ENCODE measurements at places on chromosomes 7 and 10.

- no peak for DNase-seq
Observed at GRCh38 chr10:11781114-11781513, 38.9 kb downstream of the ECHDC3 start.

- DNase-seq, result no peak
Observed at GRCh38 chr10:131155218-131155875, 156.2 kb downstream of the TCERG1L start.

DNA sequence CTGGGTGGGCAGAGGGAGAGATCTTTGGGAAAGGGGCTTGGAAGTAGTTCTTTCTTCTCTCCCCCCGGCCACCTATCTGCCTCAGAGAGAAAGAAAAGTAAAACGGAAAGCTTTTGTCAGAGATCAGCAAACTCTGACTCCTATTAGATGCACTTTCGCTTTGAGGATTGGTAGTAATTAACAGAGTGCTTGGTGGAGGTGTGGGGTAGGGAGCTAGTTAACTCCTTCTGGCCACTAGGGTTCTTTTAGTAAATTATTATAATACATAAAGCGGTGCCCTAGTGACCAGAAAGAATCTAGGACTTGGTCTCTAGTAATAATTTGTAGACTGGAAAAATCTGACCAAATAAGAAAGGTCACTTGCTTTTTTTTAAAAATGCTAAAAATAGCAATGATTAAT is 54.6 kb downstream of the CPVL start:
- no peak for DNase-seq

GRCh38 chr10:35135861-35136260 is 9.2 kb downstream of the CREM start:
- no peak for DNase-seq

DNA sequence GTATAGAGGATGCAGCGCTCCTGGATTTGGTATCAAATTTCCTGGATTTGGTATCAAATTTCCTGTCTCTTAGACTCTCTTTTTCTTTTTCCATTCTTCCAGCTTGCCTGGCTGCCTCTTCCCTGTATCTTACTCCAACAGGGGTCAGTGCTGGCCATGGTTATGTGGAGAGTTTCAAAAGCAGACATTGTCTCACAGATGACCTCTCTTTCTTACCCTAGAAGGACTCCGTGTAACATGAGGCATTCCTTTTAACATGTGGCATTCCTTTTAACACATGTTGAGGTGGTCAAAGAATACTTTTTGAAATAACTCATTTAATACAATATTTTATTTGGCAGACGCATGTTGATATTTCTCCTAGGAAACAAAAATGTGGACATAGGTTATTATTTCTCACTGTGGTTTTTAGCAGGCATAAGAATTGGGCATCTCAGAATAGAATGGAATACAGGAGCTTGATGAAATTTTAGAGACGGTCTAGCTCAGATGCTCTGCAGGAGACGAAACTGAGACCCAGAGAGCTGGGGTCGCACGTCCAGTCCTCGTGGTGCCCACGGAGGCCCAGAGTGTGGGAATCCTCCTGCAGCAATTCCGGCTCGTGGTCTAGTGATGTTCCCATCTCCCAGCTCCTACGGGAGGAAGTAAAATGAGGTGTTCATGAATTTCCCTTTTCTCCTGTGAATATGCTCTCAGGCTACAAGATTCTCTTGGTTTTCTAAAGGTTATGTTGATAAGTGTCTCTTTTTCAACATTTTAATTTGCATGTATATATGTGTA is 59.6 kb upstream of the PITRM1 start:
- no peak for DNase-seq

DNA sequence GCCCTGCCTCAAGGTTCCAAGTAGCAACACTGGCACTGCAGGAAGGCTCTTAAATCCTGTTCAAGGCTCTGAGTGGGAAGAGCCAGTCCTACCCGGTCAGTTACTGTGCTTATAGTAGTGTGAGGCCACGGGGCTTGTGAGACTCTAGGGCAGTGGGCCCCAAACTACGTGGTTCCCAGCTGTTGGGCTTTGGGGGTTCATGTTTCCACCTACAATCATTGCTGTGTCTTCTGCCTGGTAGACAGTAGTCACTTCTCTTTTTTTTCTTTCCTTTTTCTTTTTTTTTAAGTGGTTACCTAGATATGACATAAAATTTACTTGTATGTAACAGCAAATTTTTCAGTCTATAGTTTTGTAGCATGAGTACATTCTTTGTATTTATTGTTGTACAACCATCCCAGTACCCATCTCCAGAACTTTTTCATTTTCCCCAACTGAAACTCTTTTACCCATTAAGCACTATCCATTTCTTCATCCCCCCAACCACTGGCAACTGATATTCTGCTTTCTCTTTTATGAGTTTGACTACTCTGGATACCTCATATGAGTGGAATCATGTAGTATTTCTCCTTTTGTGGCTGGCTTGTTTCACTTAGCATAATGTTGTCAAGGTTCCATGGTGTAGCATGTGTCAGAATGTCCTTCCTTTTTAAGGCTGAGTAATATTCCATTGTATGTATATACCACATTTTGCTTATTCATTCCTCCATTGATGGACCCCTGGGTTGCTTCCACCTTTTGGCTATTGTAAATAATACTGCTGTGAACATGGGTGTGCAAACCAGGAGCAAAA is 7.7 kb downstream of the UBTD1 start:
- DNase-seq, result no peak

DNA sequence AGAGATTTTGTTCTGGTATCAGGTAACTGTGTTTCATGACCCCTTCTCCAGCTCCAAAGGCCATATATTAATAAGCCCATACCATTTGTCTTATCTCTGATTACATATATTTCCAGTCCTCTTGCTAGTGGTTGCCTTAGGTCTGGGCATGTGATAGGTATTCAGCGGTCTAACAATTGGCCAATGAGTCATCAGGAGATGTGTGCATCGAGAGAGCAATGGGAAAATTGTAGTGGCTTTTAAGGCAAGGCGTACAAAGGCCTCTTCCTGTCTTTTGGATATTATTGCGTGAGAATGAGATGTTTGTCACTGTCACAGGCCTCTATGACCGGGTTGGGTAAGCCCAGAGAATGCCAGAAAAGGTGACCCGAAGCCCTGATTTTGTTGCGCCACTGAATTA is 38.6 kb upstream of the SFRP5 start:
- DNase-seq, result no peak

GRCh38 chr10:98273057-98273850 is 5.3 kb upstream of the LOXL4 start:
- no peak for DNase-seq

DNA sequence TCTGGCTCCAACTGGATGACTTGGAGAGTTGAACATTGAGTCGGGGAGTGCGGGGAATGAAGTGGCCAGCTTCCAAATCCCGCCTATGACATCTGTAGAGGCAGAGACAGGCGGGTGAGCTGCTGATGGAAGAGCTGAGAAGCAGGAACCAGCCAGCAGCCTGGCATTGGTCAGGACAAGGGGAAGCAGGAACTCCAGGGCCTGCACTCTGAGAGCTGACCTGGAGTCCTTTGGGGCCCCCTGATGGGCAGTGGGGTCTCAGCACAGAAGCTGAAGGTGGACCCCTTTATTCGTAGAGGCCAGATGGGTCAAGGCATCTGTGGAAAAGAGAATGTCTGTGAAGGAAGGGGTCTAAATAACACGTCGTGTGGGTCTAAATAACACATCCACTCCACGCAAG is 57.0 kb downstream of the SEC61G start:
- no peak for DNase-seq

DNA sequence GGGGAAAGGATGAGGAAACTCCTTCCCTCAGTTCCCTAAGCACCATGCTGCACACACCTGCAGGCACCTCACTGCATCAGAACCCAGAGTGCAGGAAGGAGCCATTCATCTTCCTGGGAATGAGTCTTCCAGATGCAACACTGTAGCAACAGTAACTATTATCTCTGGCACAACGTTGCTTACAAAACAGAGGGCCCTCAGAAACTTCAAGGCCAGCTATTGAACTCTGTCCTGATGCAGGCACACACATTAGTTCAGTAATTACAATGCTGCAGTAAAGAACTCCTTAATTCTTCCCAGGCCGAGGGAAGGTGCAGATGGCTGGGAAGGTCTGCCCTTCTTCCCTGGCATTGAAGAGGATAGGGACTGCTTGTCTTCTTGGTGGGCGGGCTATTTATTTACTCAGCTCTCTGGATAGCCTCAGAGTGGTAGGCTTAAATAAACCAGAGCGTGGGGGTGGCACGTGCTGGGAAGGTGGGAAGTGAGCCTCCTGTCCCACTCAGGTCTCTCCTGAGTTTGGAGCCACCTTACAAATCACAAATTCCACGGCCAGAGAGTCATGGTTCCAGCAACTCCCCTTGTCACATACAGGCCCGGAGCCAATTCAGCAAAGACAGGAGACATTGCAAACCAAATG is 125.1 kb upstream of the JCAD start:
- DNase-seq, result no peak

GRCh38 chr7:37916673-37917660 is at the start of gene SFRP4:
TSS of gene SFRP4 (minus strand) at chr7:37916817. CDS start at chr7:37916537, 280 bp downstream.
- no peak for DNase-seq

DNA sequence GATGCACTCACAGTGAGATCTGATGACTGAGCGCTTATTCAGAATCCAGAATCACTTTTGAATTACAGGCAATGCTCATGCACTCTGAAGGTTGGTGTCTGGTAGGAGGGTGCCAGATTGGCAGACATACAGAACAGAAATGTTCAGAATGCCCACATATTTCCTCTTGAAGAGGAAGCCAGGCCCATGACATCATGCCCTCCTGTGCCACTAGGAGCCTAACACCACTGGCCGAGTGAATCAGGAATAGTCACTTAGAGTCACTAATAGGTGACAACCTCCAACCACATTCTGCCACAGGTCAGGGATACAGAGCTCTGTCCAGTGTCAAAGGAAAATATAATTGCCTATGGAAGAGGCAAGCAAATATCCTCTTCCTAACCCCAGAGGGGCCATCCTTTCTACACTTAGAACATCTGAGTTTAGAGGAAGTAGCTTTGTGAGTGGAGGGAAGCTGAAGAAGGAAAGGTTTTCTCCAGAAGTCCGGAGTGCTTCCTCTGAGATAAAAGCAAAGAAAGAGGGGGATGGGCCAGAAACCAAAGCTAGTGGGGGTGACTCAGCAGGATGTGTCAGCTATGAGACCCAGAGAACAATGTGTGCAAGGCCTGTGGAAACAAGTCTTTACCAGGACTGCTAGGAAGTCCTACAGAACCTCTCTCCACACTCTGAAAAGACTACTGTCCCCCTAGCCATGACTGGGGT is 838.8 kb downstream of the GRID1 start:
- DNase-seq, result no peak

GRCh38 chr10:74081192-74081803 is 69.3 kb downstream of the AP3M1 start:
- no peak for DNase-seq

- DNase-seq, result no peak
Observed at GRCh38 chr7:25596443-25596842, 368.2 kb upstream of the NPVF start.

- no peak for DNase-seq
Observed at GRCh38 chr10:35351021-35351420, 14.7 kb downstream of the CCNY start.
